ENCODE measurements at places on chromosomes 1 and 21.

DNA sequence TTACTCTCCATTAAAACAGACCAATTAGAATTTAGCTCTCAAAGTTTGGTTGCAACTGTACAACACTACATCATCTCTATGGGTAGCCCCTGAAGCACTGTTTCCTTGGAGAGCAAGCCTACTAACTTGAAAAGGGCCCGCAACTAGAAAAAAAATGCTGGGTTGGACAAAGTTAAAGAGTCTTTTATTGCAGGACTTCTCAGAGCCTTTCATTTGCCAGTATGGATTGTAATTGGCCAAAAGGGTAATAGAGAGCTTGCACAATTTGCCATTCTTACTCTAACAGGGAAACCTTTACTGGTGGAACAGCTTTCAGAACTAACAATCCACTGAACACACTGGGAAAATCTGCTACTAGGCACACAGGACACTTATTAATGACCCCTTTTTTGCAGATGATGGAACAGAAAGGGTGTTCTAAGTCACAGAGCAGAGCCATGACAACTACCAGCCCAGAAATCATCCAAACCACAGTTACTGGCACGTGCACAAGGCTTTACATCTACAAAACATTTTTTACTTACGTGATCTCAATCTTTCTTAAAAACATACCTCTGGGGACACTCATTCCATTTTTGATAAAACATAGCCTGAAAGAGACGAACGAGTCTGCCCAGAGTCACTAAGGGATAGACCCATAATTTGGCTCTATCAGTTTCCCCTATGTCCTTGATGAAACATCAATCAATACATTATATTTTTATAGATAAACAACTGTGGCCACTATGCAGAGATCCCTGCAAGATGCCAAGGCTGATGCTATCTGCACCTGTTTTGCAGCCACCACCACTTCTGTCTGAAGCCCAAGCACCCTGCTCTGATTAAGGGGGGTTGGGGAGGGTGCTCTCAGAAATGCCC, 176.3 kb upstream of the EDN2 start:
- DNase-seq: no peak

DNA sequence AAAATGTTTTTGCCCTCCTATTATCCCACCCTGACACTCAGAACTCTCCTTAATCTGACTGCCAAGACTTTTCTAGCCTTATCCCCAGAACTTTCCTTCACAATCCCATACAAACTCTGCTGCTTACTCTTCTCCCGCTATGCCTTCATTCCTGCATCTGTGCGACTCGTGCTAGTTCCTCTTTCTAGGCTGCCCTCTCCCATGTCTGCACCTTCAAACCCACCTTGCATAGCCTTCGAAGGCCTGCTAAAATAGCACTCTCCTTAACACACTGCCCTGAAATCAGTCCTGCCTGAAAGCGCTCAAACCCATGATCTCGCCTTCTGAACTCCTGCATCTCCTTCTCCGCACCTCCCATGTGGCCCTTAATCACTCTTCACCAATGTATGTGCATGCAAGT, 2.5 kb upstream of the NCF2 start:
- DNase-seq: no peak

- DNase-seq: no peak
Measured at GRCh38 chr1:240170266-240170665, 78.6 kb downstream of the FMN2 start.

DNA sequence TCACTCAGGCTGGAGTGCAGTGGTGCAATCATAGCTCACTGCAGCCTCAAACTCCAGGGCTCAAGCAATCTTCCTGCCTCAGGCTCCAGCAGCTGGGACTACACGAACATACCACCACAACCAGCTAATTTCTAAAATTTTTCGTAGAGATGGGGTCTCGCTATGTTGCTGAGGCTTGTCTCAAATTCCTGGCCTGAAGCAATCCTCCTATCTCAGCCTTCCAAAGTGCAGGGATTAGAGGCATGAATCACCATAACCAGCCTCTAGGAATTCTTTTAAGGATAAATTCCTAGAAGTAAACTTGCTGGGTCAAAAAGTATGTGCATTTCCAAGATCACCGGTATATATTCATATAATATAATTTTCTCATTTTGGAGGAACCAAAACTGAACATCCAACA, 17.6 kb upstream of the HUNK start:
- no peak for DNase-seq

DNA sequence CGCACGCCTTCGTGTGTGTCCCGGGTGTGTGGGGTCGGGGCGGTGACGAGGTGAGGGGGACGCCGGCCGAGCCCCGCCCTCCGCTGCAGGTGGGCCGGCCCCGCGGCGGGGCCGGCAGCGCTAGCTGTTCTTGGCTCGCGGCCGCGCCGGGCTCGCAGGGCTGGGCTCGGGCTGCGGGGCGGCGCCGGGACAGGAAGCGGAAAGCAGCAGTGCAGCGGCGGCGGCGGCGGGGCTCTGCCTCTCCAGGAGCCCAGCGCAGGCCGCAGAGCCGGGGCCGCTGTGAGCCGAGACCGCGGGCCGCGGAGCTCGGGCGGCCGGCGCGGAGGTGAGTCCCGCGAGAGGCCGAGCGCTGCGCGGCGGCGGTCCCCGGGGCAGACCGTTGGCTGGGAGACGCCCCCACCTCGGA, at the start of gene VANGL1:
Gene VANGL1, plus strand, starts transcription at position 209 of the 406 bp plus-strand sequence. CDS start 9,444 bp downstream, outside the sequence.
- DNase-seq: peak; percentile 76

DNA sequence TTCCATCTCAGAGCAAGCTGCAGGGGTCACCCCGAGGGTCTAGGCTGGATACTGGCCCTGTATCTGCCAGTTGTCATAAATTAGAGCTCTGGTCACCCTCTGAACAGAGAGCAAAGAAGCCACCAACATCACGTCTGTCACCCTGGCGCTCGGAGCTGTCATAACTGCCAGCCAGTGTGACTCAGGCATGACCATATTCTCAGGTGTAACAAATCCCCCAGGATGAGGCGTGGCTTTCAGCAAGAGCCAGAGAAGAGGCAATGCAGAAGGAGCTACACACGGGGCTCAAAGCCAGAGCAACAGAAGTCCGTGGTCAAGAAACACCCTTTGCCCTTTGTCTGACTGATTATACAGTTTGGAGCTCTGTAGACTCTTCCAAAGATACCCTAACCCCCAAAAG, 40.0 kb downstream of the PRAMEF20 start:
- no peak for DNase-seq

GRCh38 chr1:61160526-61160925, 78.2 kb downstream of the NFIA start:
- DNase-seq: no peak

- DNase-seq: no peak
Measured at GRCh38 chr1:166083887-166084286, 82.9 kb downstream of the FAM78B start.

GRCh38 chr1:45393718-45394302, 53.6 kb upstream of the MUTYH start:
- DNase-seq: no peak

- DNase-seq: no peak
Measured at GRCh38 chr1:17687145-17687544, 68.0 kb upstream of the ACTL8 start.

DNA sequence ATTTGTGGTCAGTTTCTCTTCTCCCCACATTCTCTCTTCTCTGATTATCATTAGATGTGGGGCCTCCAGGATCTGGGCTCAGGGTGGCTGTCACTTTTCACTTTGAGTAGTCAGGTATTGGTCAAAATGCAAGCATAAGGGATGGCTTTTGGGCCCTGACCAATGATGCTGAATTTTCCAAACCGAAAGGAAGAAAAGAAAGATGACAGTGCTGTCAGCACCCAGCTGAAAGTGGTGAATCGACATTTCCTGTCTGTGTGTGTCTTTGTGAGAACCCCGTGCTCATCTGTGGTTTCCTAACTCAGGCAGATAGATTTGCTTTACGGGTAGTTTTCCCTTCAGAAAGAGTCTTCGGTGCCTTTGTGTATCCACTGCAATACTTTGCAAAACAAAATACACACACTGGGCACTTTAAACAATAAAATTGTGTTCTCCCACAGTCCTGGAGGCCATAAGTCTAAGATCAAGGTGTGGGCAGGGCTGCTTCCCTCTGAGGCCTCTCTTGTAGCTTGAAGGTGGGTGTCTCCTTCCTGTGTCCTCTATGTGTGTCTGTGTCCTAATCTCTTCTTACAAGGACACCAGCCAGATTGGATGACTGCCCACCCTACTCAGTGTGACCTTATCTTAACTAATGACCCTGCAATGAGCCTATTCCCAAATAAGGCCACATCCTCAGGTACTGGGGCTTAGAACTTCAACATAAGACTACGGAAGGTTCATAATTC, 274.8 kb upstream of the AJAP1 start:
- DNase-seq: no peak

DNA sequence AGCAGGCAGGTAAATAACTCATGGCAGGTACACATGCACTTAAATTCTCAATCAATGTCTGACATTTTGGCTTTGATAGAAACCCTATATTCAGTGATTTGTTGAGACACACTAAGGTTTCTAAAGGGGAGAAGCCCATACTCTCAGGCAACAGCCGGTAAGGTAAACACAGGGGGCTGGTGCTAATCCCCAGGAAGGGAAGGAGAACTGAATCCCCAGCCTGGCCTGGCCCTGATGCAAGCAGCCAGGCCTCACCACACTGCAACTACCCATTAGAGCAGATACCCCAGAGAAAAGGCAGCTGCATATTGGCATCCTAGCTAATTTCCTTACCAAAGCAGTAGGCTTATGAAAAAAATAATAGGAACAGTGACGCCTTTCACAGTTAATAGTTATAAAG, 116.5 kb upstream of the LRRC7 start:
- DNase-seq: no peak

- peak; percentile 54 for DNase-seq
Measured at GRCh38 chr21:32412162-32413014, at the start of gene EVA1C. TSS of gene EVA1C (plus strand) at chr21:32412706. CDS start at chr21:32412854, 148 bp downstream.

GRCh38 chr1:248359415-248359814, 2.0 kb upstream of the OR2T4 start:
- no peak for DNase-seq

GRCh38 chr21:32186804-32187203, 92.0 kb downstream of the MIS18A start:
- DNase-seq: peak; percentile 80

DNA sequence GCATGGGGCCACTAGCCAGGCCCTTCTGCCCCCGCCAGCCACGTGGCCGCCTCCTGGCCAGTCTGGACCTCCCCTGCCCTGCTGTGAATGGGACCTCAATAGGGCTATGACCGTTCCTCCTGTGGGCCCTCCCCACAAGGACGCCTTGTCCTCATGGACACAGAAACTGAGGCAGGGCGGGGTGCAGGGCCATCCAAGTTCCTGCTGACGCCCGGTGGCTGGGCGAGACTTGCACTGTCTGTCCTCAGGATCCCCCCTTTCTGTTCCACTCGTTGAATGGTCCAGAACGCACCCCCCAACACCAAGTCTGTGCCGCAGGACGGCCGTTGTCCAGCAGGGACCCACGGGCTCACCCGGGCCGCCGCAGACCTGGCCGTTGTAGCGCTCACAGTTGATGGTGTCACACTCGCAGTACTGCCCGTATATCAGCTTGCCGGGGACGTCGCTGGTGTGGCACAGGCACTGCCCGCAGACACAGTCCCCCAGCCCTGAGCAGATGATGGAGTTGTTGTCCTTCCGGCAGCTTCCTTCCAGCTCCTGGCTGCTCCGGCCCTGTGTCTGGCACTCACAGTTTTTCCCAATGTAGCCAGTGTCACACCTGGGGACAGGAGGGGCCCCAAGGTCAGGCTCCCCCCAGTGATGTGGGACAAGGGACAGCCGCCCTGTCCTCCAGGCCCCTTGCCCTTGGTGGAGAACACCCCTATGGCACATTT, 16.3 kb upstream of the PTTG1IP start:
- no peak for DNase-seq

DNA sequence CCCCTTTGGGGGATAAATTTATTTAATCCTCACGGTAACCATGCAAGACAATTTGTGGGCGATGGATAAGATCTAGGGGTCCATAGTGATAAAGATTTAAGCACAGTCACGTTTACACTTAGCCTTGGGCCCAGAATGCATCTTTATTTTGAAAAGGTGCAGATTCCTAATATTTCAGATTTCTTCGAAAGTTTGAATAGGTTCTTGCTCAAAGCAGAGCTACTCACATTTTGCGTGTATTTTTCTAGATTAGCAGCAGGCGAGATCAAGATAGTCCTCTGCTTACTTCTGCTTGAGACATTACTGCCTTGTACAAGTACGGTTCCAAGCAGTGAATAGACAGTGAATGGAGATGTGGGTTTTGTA, 647 bp downstream of the TSEN15 start:
- DNase-seq: no peak

DNA sequence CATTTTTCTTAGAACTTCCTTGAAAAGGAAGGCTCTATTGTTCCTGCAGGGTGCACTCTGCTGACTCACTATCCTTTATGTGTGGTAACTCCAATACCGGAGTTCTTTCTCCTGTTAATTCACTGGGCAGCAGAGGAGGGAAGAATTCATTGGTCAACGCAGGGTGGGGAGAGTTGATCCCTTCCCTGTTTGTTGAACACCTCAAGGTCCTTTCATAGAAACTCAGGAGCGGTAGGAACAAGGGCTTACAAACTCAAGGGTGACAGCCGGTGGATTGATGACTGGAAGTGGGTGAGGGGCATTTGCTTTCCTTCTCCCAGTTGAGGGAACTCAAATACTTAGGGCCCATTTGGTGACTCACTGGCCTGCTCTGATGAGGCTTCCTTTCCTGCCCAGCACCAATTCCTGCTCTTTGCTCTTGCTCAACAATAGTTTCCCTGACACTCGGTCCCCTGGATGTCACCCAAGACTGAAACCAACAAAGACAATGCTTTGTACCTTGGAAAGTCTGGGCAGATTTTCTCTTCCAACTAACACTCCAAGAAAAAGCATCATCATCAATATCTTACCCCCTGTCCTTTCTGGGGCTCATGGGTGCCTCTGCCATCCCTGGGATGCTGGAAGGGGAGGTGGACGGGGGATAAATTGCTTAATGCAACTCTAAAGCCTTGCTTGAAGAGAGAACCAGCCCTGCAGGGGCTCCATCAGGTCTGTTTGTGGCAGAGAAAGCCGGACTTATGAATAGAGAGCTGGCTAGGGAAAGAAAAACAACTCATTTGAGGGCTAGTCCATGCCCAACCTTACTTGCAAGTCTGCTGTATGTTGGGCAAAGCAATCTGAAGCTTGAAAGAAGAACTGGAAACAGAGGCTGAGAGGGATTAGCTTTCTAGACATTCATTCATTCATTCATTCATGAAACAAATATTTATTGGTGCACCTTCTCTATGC, 9.3 kb downstream of the SLC26A9 start:
- DNase-seq: no peak

Data from NCI-H446 (cell line).